Germinal center (tissue), 1 donor: ENCODE measurements at places on chromosomes 7 and 10.
A peak's percentile ranks its signal among the peaks of the same experiment; 100 is the strongest.

DNA sequence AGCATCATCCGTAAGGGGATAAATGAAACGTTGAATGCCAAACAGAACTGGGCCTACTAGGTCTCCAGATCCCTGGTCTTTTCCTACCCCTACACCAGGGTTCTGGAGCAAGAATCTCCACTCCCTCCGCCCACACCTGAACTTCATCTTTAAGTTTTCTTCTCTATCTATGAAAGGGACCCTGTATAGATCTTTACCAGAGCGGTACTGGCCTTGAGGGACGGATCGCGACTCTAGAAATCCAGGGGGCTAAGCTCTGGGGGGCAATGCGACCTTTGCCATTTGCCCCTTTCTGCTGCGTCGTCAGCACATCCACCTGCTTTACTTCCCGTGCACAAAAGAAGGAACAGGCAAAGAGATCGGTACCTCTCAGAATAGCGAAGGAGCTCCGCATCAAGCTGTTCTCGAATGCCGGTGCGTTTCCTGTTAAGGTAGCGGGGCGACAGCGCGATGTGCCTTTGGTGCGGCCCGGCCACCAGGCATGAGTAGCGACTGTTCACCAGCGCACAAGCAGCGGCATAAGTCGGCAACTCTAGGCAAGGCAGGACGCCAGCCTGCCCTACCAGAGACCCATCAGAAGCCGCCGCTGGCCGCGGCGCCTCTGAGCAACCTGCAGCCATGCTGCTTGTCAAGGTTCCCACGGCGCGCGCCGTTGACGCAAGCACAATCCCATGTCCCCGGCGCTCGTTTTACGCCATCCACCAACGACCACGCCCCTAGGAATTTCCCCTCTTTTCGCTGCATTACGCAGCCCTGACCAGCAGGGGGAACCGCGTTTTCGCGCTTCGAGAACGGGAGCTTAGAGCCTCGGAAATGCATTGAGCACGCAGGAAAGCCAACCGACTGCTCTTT lies at the start of gene POLR1F:
Gene POLR1F (minus strand): TSS at position 641 of the 852 bp plus-strand sequence. CDS start 21 bp downstream, at position 620.
- DNase-seq, result peak; percentile 88

DNA sequence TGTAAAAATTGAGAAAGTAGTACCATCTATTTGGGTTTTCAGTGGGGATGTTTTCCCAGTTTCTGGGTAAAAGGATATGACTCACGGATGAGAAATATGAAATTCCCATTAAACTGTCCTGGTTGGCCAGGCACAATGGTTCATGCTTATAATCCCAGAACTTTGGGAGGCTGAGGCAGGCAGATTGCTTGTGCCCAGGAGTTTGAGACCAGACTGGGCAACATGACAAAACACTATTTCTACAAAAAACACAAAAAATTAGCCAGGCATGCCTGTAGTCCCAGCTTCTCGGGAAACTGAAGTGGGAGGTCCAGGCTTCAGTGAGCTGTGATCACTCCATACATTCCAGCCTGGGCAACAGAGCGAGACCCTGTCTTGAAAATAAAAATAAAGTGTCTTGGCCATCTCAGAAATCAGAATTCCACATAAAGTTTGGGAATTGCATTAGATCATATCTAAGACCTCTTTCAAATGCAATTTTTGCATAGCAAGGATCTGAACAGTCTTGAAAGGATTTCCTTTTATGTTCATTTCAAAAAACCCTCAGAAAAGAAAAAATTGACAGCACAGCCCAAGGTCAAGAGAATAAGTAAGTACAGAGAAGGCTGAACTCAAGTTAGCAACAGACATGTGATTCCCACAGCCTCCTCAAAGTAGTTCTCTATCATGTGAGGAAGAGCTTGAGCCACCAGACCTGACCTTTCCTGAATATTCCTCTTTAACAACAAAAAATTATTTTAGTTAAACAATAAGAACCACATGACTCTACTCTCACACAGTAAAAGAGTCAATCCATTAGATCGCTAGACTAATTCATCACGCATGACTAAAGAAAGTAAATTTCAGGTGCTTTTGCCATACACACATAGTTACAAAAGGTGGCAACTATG lies 141.5 kb upstream of the CAV2 start:
- no peak for DNase-seq

DNA sequence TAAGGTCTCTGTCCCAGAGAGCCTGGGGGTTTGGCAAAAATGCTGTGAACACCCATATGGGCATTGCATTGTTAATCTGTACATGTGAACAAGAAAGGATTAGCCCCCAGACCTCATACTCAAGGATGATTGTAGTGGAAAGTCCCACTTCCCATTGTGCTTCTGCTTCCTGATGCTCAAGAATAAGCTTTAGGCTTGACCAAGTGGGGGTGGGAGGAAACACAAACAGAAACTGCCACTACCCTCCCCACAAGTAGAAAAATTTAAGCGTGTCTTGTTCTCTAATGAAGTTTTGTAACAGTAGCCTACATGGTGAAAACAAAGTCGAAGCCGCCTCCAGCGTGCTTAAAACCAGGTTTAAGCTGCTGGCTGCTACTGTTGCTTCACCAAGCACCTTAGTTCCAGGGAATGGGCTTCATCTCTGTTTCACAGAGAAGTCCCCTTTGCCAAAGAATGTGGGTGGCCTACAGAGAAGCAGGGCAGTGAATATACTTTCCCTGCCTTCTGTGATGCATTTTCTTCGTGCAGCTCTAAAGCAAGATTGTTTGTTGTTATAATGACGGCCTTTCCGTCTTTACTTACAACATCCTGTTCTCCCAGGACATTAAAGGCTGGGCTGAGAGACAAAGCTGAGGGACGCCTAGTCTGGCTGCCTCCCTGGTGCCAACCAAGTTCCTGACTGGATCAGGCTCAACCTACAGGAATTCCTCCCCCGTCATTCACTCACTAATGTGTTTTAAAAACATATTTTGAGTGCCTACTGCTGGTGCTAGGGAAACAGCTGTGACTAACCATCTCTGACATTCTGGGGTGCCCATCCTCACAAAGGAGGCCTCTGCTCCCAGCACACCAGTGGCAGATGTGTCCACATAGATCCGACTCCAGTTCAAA lies 32.1 kb upstream of the CCSER2 start:
- no peak for DNase-seq

- peak; percentile 3 for DNase-seq
These were observed 384.2 kb upstream of the LRGUK start for GRCh38 chr7:133742709-133743538.

- no peak for DNase-seq
These were observed 6.4 kb downstream of the HOXA13 start for GRCh38 chr7:27193335-27194001.

DNA sequence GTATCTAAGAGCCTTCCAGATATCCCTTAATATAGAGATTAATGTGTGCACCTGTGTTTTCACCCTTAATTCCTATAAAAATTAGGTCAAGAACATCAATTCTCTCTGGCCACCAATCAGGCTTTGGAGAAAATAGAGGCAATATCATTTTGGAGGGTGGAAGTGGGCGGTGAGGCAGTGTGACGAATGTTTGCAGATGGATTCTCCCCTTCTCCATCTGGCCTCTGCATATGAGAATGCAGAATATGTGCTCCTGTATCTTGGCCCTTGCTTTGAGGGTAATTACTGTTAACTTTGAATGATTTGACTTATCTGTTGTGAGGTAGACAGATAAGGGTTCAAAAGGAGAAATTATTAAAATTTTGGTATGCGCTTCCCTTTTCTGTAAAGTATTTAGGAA lies 304.0 kb upstream of the NPSR1 start:
- DNase-seq, result no peak

GRCh38 chr10:90614631-90615030 lies 243.2 kb downstream of the HTR7 start:
- DNase-seq, result no peak

GRCh38 chr7:84529480-84530205 lies 335.1 kb upstream of the SEMA3A start:
- DNase-seq, result no peak

DNA sequence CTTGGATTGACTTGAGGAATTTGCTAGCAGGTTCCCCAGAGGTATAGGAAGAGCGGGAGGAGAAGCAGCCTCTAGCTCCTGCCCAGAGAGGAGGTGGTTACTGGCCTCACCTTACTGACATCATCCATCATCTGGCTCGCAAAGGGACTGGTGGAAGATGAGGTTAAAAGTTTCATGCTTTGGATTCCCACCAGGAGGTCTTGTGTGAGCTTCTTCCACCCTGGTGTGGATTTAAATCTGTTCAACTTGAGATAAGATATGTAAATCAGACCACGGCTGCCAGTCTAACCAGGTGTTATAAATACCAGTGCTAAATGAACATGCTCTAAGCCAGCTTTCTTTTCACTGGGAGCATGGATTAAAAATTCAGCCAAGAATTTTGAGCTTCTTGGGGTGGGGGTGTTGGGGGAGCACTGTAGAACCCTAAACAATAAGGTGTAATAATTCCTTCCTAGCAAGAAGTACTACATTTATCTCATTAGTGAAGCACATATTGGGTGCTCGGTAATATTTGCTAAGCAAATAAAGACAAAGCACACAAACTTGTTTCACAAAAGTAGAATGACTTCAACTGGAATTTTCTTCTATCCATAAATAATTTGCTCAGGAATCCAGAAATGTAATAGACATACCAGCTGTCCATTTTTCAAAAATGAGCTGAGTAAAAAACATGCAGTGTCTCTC lies 7.8 kb downstream of the PROSER2 start:
- no peak for DNase-seq

DNA sequence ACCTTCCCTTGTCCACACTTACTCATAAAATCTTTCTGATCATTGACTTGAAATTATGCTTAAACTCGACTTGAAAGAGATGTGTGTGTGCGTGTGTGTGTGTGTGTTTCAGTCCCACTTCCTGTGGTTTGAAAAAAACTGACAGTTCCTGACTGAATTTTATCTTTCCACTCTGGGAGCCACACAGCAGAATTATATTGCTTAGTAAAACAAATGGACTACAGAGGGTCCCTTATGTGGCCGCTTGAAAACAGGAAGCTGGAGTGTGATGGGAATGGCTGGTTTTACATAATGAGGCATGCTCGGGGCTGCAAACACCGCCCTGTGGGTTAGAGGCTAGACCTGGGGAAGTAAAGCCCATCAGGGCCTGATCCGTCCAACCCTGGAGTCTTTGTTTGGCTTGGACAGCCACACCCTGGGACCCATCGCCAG lies 54.8 kb downstream of the LYZL1 start:
- no peak for DNase-seq

DNA sequence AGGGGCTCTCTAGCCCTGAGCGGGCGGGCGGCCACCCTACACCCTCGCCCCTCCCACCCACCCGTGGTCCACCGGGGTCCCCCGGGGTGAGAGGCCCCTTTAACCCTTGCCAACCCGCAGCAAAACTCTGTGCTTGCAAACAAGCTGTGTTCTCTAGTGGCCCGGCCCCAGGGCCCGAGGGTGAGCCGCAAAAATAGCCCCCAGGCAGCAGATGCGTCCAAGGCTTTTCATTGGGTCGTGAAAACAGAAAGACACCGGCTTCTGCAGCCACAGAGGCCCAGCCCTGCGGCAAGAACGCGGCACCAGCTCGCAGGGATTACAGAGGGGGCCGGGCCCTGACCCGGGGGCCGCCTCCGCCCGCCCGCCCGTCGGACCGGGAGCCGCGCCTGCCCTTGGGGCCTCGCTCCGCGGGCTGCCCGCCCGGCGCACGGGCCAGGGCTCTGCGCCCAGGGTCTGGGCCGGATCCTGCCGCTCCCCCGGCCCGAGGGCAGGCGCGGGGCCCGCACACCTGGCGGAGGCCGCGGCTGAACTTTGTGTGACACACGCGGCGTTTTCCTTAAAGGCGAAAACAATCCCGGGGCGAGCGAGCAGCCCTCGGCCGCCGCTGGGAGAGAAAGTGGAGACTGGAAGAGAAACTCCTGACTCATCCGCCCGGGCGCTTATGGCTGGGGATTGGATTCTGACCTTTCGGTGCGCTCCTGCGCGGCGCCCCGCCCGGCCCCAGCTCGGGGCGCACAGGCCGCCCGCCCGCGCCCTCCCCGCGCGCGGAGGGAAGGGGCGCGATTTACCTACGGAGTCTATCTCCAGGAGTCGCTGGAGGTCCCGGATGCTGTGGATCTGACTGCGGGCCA lies 2.8 kb downstream of the PDGFA start:
- no peak for DNase-seq

DNA sequence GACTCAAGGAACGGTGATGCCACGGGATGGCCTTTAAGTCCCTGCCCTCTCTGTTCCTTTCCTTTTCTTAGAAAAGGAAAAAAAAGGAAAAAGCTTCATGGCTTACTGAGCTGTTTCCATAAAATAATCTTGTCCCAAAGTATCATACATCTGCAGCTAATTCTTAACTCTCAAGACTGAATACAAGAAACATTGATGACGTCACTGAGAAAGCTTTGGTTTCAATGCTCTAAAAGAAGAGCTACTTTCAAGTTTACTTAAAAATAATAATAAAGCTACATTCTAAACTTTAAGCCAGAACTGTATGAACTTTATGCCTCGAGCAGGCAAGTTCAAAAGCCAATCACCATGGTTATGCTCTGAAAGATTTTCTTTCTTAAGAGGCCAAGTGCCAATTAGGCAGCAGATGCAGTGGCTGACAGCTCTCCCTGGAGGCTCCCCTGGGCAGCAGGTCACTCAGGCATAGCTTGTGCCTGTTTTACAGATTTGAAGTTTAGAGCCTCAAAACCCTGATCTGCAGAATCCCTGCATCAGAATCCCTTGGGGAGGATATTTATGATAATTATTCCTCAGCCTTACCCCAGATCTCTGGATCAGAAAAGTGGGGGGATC lies 165.0 kb downstream of the CHN2 start:
- DNase-seq, result no peak

DNA sequence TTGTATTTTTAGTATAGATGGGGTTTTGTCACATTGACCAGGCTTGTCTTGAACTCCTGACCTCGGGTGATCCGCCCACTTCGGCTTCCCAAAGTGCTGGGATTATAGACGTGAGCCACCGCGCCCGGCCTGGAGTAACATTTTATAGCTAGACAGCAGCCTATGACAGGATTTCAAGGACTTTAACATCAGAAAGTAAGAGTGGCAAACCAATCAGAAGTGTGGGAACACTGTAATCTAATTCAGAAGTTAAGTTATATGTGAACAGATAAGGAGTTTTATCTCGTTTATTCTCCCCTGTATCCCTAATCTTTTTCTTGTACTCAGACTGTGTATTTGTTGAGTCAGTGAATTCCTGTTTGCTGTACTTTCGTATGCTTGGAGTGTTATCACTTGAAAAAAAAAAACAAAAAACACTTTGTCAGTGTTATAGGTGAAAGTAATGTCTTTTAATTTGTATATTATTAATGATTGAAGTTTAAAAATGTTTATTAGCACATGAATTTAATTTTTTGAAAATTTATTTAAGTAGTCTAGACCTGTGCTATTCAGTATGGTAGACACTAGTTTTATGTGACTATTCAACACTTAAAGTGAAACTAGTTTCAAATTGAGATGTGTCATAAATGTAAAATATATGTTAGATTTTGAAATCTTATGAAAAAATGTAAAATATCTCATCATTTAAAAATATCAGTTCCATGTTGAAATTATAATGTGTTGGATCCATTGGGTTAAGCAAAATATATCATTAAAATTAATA lies 38.6 kb downstream of the RSBN1L start:
- no peak for DNase-seq

GRCh38 chr10:35218339-35218955 lies 91.8 kb downstream of the CREM start:
- peak; percentile 59 for DNase-seq

GRCh38 chr10:121368347-121369025 lies 229.8 kb downstream of the FGFR2 start:
- DNase-seq, result no peak

GRCh38 chr10:108877095-108877561 lies 1046.2 kb downstream of the XPNPEP1 start:
- DNase-seq, result no peak
